ENCODE measurements at places on chromosomes 3 and 15.

- peak; percentile 69 for DNase-seq
These were observed 66.5 kb downstream of the UBE3A start for GRCh38 chr15:25372298-25372697.

DNA sequence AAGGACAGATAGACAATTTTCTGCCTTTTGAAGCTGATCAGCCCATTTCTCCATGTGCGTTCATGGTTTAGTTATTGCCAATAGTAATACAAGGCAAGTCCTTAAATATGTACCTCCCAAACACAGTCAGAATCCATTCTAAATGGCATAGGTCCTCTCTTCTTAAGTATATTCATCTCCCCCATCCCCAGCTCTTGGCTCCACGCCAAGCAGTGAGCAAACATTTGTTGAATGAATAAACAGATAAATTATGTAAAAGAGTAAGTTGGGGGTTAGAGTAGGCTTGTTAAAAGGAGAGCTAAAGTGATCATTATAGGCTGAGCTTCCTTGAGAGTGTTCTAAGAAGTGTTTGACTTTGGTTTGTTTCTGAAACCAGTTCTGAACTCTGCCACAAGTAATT is 241.3 kb downstream of the ITPR1 start:
- no peak for DNase-seq

DNA sequence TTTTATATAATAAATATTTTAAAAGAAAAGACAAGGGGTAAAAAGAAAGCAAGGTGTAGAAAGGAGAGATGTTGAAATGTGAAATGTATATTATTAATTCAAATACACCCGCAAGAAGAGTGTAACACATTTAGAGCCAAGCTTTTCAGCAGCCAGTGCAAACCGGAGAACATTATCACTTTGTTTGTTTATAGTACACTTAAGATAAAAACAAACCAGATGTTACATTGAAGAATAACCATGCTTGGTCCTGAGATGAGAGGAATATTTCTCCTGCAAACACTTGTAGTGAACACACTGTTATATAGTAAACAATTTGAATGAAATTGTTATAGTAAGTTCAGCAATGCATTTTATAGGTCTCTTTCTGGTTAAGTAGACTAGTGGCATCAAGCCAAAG is 1441.5 kb downstream of the OTOL1 start:
- DNase-seq: no peak

DNA sequence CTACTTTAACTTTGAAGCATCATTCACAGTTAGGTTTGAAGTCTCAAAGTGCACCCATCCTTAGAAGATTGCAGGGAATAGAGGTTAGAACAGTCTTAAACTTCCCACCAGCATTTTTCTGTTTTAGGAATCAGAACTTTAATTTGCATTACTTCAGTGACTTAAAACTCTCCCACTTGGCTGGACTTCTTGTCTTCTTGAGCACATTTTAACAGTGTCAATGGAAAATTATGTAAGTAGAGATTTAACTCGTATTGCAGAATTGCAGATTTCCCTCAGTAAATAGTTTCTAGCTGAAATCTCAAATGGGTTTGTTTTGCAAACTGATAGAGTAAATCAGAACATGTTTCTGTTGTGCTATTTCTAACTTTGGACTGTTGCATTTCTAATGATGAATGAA is 369.6 kb downstream of the OTOL1 start:
- DNase-seq: no peak

- no peak for DNase-seq
These were observed 139.7 kb upstream of the RARB start for GRCh38 chr3:25288413-25288812.

DNA sequence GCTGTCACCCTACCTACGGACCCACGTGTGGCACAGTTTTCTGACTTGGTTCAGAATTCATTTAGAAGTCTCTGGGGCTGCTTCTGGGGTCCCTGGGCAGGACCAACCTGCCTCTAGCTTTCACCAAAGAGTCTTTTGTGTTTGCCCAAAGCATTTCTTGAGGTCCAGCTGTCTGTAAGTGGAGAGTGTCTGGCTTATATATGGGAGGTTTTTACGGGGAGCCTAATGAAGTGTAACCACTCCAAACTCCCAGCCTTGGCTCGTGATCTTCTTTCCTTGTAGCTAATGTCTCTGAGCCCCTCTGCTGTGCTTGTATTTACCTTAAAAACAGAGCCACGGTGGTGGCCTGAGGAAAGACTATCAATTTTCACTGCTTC is 109.0 kb upstream of the CTDSPL start:
- no peak for DNase-seq

GRCh38 chr15:98966091-98966787 is 41.4 kb downstream of the PGPEP1L start:
- peak; percentile 19 for DNase-seq

DNA sequence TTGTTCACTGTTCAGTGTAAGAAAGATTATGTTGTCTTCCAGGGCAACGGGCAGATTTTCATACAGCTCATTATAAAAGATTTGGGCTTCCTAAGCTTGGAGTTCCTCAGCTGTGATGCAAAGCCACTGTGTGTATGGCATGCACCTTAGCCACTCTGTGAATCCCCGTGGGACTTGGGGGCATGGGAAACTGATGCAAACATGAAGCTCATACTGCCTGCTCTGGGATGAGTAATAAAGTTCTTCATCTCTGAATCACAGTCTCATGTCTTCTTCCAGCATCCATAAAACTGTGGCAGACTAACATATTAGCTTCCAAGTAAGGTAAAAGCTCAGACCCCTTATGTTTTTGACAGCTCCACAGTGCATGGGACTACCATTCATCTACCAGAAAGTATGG is 154.3 kb upstream of the RORA start:
- peak; percentile 8 for DNase-seq

DNA sequence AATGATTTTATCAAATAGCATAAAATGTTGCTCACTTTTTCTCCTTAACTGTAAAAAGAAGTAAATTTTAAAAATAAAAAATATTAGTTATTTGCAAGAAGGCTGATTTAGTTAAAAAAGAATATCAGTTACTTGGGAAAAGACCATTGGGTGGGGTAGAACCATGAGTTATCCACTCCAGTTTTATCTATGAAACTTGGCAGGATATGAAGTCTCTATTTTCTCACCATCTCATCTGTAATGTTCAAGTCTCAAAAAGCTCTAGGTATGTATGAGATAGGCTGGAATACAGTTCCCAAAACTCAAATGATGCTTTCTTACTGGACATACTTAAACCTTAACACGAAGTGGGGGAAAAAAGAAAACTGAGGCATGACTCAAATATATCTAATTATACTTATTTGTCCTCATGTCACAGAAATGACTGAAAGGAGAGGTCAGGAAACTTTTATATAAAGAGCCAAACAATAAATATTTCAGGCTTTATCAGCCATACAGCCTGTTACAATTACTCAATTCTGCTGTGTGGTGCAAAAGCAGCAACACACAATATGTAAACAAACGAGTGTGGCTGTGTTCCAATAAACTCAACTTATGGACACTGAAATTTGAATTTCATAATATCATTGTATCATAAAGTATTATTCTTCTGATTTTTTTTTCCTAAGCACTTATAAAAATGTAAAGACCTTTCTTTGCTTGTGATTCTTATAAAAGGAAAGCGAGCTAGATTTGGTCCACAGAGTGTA is 131.8 kb downstream of the TBL1XR1 start:
- peak; percentile 44 for DNase-seq

DNA sequence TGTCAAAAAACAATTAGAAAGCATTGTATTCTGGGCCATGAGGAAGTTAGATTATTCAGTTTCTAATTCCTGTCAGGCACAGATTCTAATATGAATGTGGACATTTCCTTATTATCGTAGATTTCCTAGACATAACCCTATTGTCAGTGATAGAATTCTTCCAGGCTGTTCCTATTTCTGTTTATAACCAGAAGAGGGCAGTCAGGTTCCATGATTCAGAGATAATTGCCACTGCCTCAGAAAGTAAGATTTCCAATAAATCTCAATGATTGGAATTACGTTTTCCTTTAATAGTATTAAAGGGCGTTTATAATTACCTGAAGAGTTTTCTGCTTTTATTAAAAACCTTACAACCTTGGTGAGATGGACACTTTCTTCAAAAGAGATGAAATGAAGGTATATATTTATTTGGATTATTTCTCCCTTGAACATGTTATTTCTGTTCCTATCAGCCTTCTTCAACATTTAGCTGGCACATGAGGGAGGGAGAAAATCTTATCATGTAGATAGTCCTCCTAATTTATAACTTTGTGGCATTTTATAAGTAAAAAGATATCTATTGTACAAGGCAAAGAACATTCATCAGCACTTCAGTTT is 439.2 kb downstream of the MCTP2 start:
- DNase-seq: peak; percentile 67

DNA sequence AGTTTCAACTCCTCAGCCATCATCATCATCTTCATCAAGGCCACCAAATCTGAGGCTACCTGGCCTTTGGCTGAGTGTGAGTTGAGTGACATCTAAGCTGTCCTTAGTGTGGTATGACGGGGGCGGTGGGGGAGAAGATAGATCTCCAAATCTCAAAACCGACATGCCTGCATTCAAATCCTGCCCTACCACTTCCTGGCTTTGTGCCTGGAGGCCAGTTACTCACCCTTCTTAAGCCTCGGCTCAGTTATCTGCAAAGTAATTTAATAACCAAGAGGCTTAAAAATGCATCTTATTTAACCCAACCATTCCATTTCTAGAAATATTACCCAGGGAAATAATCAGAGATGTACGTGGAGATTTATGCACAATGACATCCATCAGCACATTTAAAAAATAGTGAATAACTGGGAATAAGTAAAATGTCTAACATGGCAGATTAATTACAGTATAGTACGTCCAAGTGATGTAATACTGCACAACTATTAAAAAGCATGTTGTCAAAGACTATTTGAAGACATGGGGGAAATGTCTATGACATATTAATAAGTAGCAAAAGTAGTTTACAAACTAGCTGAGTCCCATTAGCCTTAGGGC is 167.4 kb downstream of the NTRK3 start:
- peak; percentile 2 for DNase-seq

DNA sequence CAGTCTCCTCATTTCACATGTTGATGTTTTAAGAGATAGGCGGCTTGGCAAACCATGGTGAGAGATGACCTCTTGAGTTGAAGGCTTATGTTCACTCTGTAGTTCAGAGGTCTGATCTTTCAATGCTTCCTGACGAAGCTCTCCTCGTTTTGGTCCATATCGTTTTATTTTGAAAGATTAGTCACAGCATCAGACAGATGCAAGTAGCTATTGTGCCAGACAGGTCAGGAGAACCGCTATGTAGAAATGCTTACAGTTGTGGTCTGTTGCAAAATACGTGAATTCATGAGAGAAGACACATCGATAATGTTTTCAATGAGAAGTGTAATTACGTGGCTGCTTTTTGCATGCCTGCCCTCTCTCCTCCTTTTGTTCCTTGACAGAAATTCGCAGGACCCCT is 47.5 kb downstream of the CHL1 start:
- DNase-seq: no peak

GRCh38 chr3:161682715-161683114 is 186.1 kb downstream of the OTOL1 start:
- no peak for DNase-seq

Data from fibroblast of pulmonary artery (primary cell).